ENCODE measurements at places on chromosomes 2 and 18. TPM values are rescaled to one million over a fixed set of nuclear protein-coding genes. Genes with fewer than 3 reads are reported as not detected.

The ACTG2 gene
- total RNA-seq: 191 TPM

The CDH7 gene
- not detected for total RNA-seq

The ST8SIA3 gene
- not detected for total RNA-seq

The PNPT1 gene
- total RNA-seq: 17.8 TPM

The TTC31 gene
- total RNA-seq: 24.3 TPM

The CD8B2 gene
- total RNA-seq: not detected

The CD28 gene
- not detected for total RNA-seq

The NT5DC4 gene
- not detected for total RNA-seq

DNA sequence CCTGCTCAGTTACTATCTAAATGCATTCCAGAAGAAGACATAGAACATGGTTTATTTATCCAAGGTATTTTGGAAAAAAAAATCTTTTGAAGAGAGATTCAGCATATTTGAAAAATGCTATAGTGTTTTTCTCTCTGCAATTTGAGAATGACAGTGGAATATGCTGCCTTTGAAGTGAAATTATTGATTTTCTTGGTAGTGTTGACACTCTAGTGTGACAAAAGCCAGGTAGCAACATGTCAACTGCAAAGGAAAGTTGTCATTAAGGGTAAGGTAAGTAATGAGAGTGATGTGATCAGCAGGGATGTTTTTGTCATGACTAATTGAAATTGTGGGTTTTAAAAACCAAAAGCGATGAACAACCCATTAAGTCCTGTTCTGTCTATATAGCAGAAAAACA, 1387.1 kb upstream of the TMEFF2 start:
- H3K27me3 ChIP-seq: no peaks in the 10 kb centered on the region
- no peak for DNase-seq

GRCh38 chr2:241842620-241843211, 16.0 kb downstream of the PDCD1 start:
- DNase-seq: no peak
- H3K27me3 ChIP-seq: peaks cover 37% of the 10 kb centered on the region
- H3K4me1 ChIP-seq: peaks cover 11% of the 10 kb centered on the region
- H3K36me3 ChIP-seq: no peaks in the 10 kb centered on the region
- no peak overlapping the region for H3K4me3 ChIP-seq
- no peak overlapping the region for H3K27ac ChIP-seq

GRCh38 chr2:143856978-143857377, 662.9 kb downstream of the ZEB2 start:
- no peak overlapping the region for H3K27ac ChIP-seq
- peaks cover 5% of the 10 kb centered on the region for H3K4me1 ChIP-seq
- H3K36me3 ChIP-seq: no peaks in the 10 kb centered on the region
- DNase-seq: no peak
- no peak overlapping the region for H3K4me3 ChIP-seq

DNA sequence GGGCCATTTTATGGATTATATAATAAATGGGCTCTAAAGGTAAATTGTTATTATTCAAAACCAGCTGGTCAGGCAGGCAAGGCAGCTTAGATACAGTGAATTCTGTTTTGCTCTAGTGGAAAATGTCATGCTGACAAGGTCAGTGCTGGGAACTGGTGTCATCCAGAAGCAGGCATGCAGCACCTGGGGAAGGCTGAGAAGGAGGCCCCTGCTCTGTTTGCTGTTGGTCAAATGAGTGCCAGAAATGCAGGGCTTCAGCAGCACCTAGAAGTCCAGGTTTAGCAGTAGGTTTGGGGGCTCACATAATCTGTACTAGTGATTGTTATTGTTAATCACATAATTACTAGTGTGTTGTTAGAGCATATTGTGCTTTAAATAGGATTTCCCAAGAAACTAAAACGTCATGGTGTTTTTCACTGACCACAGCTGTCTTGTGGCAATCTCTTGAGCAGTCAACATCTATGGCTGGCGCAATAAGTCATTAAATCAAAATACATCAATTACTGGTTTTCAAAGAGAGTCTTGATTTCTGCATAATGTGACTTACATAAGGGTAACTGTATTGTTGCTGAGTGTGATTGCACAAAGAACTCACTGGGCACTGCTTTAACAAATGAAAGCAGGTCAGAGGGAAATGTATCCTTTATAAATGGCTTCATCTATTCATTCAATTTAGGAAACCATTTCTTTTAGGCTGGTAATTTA, 99.1 kb downstream of the MYO3B start:
- H3K4me1 ChIP-seq: no peaks in the 10 kb centered on the region
- H3K27me3 ChIP-seq: peaks cover 53% of the 10 kb centered on the region
- H3K36me3 ChIP-seq: no peaks in the 10 kb centered on the region
- DNase-seq: no peak

DNA sequence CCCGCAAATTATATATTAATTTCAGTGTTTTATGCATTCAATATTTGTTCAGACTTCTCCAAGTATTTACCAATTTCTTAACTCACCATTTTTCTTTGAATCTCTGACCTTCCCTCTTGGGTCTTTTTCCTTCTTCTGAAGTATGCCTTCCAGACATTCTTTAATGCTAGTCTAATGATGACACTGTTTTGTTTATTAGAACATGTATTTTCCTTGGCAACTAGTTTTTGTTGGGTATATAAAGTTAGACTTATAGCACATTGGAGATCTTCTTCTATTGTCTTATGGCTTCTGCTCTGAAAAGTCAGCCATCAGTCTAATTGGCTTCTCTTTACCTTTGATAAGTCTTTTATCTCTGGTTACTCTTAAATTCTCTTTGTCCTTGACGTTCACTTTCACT, 423.2 kb upstream of the NRP2 start:
- DNase-seq: no peak
- no peak overlapping the region for H3K4me3 ChIP-seq
- peaks cover 8% of the 10 kb centered on the region for H3K36me3 ChIP-seq
- no peaks in the 10 kb centered on the region for H3K27me3 ChIP-seq
- peaks cover 10% of the 10 kb centered on the region for H3K4me1 ChIP-seq

DNA sequence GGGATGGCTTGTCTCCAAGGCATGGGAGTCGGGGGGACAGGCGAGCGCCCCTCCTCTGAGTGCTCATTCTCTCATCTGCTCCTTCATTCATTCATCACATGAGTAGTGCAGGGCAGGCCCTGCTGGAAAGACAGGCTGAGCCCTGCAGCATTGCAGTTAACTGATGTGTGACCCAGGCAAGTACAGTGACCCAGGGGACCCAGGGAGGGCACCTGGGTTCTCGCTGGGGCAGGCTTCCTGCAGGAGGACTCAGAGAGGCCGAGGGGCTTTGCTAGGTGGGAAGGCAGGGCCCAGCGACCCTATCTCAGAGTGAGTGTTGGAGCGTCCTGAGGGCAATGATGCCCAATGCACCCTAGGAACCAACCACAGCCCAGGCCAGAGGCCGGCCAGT, 30.6 kb downstream of the HJURP start:
- no peaks in the 10 kb centered on the region for H3K4me1 ChIP-seq
- peaks cover 6% of the 10 kb centered on the region for H3K27me3 ChIP-seq
- no peak overlapping the region for H3K27ac ChIP-seq

DNA sequence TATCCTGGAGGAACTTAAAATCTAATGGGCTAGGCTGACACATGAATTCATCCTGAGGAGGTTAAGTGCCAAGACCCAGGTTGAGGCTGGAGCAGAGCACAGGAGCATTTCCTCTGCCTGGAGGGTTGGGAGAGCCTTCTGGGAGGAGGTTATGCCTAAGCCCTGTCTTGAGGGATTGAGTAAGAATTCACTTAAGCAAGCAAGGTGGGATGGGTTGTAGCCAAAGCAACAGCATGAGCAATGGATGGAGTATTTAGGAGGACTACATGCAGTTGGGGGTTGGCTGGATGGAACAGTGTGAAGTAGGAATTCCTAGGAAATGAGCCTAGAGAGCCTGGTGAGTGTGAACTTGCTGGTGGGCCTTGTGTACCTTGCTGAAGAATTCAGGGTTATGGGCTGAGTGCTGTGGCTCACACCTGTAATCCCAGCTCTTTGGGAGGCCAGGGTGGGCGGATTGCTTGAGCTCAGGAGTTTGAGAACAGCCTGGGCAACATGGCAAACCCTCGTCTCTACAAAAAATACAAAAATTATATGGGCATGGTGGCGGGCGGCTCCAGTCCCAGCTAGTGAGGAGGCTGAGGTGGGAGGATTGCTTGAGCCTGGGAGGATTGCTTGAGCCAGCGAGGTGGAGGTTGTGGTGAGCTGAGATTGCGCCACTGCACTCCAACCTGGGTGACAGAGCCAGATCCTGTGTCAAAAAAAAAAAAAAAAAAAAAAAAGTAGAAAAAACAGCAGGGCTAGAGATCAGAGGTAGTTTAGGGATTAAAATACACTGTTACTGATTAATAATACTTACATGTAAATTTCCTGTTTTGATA, 22.2 kb downstream of the TANC1 start:
- H3K4me3 ChIP-seq: no peak overlapping the region
- H3K27ac ChIP-seq: no peak overlapping the region
- no peak for DNase-seq
- no peaks in the 10 kb centered on the region for H3K27me3 ChIP-seq

- no peaks in the 10 kb centered on the region for H3K36me3 ChIP-seq
- peaks cover 13% of the 10 kb centered on the region for H3K4me1 ChIP-seq
- peak overlapping the region; percentile 54 for H3K27ac ChIP-seq
- peak; percentile 90 for DNase-seq
- no peaks in the 10 kb centered on the region for H3K27me3 ChIP-seq
These were observed 152.1 kb downstream of the PXDN start for GRCh38 chr2:1591978-1592907.

- H3K27me3 ChIP-seq: no peaks in the 10 kb centered on the region
- H3K27ac ChIP-seq: peak overlapping the region; percentile 93
- peaks cover 5% of the 10 kb centered on the region for H3K36me3 ChIP-seq
- no peak for DNase-seq
- H3K4me3 ChIP-seq: peak overlapping the region; percentile 26
These were observed 68.6 kb downstream of the TGOLN2 start for GRCh38 chr2:85259101-85259590.

DNA sequence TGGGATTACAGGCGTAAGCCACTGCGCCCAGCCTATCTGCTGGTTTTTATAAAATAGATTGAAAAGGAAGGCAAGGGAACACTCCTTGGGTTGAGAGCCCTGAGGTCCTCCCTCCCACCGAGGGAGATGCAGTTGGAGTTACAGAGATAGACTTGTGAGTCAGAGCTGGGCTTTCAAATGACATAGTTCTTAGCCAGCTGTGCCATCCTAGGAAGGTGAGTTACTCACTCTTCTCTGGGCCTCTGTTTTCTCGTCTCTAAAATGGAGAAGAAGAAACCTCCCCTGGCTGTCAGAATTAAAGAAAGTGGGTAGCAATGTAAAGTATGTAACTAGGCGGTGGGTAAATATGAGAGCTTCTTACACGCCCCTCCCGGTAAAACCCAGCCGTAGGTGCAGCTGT, 2.4 kb downstream of the LRRFIP1 start:
- peak overlapping the region; percentile 26 for H3K4me3 ChIP-seq
- no peaks in the 10 kb centered on the region for H3K27me3 ChIP-seq
- peaks cover 20% of the 10 kb centered on the region for H3K36me3 ChIP-seq
- DNase-seq: no peak
- H3K27ac ChIP-seq: no peak overlapping the region
- H3K4me1 ChIP-seq: peaks cover 38% of the 10 kb centered on the region

- no peaks in the 10 kb centered on the region for H3K4me1 ChIP-seq
- no peak overlapping the region for H3K27ac ChIP-seq
- no peak overlapping the region for H3K4me3 ChIP-seq
- no peaks in the 10 kb centered on the region for H3K36me3 ChIP-seq
These were observed 252.7 kb downstream of the ZEB2 start for GRCh38 chr2:144267239-144267638.

DNA sequence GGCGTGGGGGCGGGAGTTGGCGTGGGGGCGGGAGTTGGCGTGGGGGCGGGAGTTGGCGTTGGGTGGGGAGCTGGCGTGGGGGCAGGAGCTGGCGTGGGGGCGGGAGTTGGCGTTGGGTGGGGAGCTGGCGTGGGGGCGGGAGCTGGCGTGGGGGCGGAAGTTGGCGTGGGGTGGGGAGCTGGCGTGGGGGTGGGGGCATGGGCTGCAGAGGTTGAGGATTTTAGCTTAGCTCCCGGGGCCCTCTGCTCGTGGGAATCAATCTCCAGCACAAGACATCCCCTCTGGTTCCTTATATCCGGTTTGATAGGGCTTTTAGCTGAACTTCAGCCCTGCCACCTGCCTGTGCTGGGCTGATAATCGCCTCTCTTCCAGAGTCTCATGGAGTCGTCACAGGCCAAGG, 177.0 kb downstream of the LDLRAD4 start:
- DNase-seq: peak; percentile 53
- H3K27ac ChIP-seq: no peak overlapping the region
- no peaks in the 10 kb centered on the region for H3K4me1 ChIP-seq
- no peaks in the 10 kb centered on the region for H3K36me3 ChIP-seq
- peaks cover 18% of the 10 kb centered on the region for H3K27me3 ChIP-seq

- H3K4me3 ChIP-seq: no peak within 1 kb of the TSS
- H3K36me3 ChIP-seq: peaks cover 4% of the 10 kb centered on the region
- no peaks in the 10 kb centered on the region for H3K4me1 ChIP-seq
- DNase-seq: no peak
- H3K27me3 ChIP-seq: no peaks in the 10 kb centered on the region
- no peak within 1 kb of the TSS for H3K27ac ChIP-seq
These were observed at the start of gene CD28 for GRCh38 chr2:203706403-203706802. CD28 (plus strand) TSS chr2:203706639; CDS start chr2:203706697, 58 bp downstream.
